ENCODE measurements at places on chromosomes 16 and 17.

- no peak for DNase-seq
These were observed 14.0 kb upstream of the PVALEF start for GRCh38 chr17:81151278-81151677.

DNA sequence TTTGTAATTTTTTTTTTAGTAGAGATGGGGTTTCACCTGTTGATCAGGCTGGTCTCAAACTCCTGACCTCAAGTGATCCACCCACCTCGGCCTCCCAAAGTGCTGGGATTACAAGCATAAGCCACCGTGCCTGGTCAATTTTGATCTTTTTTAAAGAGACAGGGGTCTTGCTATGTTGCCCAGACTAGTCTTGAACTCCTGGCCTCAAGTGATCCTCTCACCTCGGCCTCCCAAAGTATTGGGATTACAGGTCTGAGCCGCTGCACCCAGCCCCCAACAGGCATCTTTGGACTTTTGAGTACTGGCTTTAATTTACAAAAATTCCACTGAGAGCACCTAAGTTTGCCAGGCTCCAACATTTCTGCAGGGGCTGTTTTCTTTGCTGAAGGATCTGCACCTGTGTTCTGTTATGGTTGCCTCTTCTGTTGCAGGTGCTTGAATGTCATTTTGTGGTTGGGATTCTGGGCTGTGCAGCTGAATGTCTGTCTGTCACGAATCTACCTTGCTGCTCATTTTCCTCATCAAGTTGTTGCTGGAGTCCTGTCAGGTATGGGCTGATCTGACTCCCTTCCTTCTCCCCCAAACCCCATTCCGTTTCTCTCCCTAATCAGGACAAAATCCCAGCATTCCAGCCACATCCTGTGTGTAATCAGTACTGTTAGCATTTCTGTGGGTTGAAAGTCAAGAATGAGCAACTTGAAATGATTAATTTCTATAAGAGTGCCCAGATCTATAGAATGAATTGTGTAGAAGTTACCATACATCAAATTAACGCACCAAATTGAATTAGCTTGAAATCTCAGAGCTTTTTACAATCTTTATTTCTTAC lies 8.5 kb downstream of the G6PC1 start:
- DNase-seq: no peak

- DNase-seq: no peak
These were observed 61.8 kb downstream of the SMG6 start for GRCh38 chr17:2241823-2242222.

DNA sequence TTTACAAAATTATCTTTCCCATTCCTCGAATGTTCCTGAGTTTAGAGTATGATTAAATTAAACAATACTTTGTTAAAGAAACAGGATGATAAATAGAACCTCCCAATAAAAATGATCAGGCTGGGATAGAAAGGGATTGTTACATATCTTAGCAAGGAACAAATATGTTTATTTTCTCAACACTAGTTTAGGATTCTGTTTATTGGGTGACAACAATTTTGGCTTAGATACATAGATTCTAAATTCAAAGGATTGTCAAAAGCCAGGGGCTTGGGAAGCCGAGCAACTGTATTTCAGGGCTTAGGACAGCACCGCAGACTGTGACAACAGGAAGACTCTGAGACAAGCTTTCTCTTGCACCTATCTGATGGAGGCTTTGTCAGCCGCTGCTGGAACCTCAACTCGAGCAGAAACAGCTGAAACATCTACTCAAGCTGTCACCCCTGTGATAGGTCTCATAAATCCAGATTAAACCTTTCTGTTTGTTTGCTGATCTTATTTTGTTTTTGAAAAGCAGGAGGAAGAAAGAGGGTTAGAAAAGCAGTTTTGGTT lies 562.8 kb upstream of the ZFHX3 start:
- DNase-seq: no peak

DNA sequence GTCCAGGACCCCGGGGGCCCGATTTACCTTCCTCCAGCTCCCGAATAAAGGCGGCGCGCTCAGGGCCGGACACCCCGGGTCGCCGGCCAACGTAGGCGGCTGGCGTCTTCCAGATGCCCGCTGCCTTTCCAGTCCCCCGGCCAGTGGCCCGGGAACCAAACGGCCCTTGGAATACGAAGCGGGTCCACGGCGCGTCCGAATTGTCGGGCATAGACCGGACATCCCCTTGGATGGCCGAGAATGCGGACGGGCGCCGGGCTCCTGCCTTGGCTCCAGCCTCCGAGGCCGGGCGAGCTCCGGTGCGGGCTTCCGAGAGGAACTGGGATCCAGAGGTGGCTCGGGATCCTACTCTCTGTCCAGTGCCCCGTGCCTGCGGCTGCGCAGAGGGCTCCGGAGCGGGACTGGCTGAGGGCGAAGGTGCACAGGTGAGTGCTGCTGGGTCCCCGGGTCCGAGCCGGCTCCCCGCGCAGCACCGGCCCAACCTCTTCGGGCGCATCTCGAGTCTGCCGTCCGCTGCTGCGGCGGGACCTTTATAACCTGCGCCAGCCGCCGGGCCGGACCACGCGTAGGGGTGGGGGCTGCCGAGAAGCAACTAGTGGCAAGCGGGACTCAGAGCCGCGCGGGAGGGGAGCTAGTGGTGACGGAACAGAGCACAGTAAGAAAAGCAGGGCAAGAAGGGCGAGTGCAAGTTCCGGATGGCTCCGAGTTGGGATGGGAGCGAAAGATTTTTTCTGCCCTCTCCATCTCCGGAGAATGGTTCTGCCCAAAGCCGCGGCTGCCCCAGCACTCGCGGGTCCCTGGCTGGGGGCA lies at the start of gene HAP1:
TSS of gene HAP1 (minus strand) at position 505 of the 810 bp plus-strand sequence. CDS start at position 496, 9 bp downstream.
- no peak for DNase-seq

- DNase-seq: peak; percentile 98
These were observed at the start of gene LRRC59 for GRCh38 chr17:50397111-50397918. Gene LRRC59 (minus strand): TSS chr17:50397523. CDS start chr17:50397317, 206 bp downstream.

DNA sequence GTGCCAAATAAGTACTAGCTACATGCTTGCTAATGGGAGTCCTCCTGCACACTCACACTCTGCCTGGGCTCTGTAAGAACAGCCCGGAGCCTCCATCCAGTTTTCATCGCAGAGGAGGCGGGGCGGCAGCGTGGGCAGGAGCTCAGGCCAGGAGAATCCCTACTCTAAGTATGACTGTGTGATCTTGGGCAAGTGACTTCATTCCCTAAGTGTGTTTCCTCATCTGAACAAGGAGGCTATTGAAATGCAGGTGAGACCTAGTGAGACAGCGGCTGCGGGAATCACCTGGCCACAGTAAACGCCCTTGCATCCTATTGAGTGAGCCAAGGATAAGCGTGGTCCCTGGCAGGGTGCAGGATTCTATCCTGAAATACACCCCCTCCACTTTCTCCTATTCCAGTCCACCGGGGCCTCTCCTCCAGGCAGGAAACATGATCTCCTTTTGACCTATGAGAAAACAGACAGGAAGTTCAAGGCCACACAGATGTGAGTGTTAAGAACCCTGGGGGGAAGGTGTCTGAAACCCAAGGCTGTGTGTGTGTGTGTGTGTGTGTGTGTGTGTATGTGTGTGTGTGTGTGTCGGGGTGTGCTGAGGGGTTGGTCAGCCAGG lies 5.2 kb upstream of the RAI1 start:
- DNase-seq: no peak

- no peak for DNase-seq
These were observed 82.9 kb downstream of the PITPNC1 start for GRCh38 chr17:67459985-67460384.

DNA sequence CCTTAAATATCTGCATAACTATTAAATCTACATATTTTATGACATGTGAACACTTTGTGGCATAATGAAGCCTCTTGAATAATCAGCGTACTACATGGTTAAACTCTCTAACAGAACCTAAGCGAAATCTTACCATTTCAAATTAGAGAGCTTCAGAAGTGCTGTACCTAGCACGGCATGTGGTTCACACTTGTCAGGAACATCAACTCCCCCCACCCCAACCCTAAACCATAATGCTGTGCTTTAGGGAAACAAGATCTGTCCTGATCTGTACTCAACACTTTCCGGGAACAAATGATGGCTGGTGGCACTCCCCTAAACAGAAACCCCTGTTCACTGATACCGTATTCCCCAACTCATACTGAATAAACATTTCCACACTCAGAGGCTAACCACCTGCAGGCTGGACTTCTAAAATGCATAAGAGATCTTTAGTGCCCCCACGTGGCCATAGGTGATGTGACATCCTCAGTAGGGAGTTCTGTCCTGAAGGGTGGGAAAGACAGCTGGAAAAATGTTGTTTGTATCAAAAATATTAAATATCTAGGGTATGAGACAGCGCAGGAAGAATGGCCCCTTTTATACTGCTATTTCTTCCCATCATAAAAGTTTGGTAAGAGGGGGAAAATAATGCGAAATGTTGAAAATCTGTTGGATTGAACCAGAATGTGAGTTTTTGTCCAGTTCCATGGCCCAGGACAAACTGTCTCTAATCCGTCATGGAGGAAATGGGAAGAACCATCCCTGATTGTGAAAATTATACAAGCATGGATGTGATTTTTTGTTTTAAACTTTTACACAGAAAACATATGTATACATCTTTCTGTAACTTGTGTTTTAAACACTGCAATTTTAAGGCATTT lies 88.6 kb downstream of the USP31 start:
- no peak for DNase-seq

DNA sequence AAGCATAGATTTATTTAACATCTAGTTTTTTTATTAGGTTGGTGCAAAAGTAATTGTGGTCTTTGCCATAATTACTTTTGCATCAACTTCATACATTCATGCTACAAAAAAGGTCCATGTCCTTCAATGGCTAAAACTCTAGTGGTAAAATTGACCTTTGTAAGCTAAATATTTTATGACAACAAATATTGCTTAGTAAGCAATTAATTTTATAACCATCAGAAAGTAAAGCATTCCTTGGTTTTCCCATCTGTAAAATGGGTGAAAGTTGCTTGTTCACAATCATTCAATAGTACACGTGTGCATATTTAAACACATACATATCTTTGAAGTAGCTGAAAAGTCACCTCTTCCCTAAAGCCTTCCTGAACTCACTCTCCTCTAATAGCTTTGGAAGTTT lies 789.6 kb downstream of the CDH8 start:
- DNase-seq: no peak

GRCh38 chr16:88703486-88704309 lies 2.5 kb downstream of the RNF166 start:
- no peak for DNase-seq

DNA sequence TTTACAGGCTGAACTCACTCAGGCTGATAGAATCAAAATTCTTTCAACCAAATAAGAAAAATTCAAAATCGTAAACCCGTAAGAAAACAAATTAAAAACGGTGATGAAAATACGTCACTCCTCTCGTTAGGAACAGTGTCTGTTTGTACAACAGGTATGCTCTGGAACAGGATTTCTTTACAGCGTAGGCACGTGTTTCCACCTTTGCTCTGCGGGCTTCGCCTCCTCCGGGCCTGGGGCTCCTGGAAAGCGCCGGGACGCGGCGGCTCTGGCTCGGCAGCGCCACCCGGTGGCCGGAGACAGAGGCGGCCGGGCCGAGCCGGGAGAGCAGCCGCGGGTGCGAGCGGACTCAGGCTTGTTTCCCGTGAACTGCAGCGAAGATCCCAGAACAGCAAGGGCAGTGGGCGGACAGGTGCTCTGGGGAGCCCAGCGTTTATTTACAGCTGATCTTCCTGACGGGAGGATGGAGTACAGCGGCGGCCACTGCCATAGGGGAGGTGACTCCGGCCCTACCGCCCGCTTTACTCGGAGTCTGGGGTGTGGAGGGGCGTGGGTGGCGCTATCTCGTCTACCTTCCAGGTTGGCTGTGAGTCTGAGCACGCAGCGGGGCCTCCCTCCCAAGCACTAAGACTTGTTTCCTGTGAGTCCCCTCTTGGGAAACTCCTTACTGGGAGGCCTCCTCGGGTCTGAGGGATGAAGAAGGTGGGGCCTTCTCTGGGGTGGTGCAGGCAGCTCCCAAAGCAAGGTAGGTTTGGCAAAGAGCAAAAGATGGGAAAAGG lies 40.5 kb upstream of the ATP2A3 start:
- DNase-seq: no peak

GRCh38 chr17:77501751-77502625 lies 361.2 kb downstream of the SEC14L1 start:
- DNase-seq: no peak

DNA sequence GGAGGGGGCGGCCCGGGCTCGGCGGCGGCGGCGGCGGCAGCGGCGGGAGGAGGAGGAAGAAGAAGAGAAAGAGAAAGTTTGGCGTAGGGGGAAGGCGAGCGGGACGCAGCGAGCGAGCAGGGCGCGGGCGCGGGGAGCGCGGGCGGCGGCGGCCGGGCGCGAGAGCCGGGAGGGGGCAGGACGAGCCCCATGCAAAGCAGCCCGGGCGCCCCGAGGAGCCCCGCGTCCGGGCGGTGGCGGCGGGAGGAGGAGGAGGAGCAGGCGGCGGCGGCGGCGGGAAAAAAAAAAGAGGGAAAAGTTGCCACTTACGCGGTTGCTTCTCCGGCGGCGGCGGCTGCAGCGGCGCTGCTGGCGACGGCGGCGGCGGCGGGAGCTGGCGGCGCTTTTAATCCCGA lies 10.3 kb upstream of the ZFHX3 start:
- DNase-seq: no peak

DNA sequence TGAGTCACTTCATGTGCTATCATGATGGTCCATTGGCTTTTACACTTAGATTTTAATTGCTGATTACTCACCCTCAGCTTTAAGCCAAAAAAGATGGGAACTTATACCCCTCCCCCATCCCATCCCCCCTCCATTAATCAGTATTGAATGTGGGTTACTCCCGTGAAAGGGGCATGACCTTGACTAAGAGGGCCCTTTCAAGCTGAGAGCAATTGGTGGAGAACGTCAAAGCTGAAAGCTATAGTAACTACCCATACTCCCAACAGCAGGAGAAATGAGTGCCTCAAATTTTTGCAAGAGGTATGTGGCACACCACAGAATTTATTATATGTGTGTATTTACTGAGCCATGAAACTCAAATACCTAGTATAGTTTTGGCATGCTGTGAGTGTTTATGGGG lies 99.7 kb upstream of the CDH8 start:
- no peak for DNase-seq

- DNase-seq: no peak
These were observed 78.9 kb downstream of the MPRIP start for GRCh38 chr17:17121162-17121561.

- DNase-seq: no peak
These were observed 13.7 kb downstream of the DYNLL2 start for GRCh38 chr17:58096892-58097291.

- DNase-seq: no peak
These were observed 2.3 kb upstream of the NUDT16L1 start for GRCh38 chr16:4690946-4691665.

DNA sequence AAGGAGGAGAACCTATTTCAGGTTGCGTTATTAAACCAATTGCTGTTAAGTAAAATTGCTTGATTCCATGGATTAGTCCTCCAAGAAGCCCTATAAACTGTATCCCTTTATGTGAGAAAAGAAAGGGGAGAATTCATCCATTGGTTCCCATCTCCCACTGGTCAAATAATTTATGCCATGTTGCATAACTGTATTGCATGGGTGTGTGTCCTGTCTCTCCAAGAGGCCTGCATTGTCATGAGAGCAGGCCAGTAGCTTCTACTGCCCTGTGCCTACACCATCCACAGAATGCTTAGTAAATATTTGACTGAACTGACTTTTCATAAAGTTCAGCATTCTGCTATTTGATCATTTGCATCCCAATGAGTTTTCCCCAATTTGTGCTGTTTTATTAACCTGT lies 11.7 kb upstream of the TOB1 start:
- DNase-seq: no peak

GRCh38 chr16:79623062-79623461 lies 22.5 kb upstream of the MAF start:
- DNase-seq: no peak
